Fibroblast of the aortic adventitia (primary cell): ENCODE measurements at places on chromosomes 3 and 15. TPM values are rescaled to one million over a fixed set of nuclear protein-coding genes. Genes with fewer than 3 reads are reported as not detected.

GOLGA8Q gene
- 1.1 TPM in 1 of 2 replicates, not detected in the other for total RNA-seq

PRICKLE2 gene
- total RNA-seq: 22.0 and 45.1 TPM in 2 replicates

TM4SF4 gene
- 0.45 TPM in 1 of 2 replicates, not detected in the other for total RNA-seq

DNA sequence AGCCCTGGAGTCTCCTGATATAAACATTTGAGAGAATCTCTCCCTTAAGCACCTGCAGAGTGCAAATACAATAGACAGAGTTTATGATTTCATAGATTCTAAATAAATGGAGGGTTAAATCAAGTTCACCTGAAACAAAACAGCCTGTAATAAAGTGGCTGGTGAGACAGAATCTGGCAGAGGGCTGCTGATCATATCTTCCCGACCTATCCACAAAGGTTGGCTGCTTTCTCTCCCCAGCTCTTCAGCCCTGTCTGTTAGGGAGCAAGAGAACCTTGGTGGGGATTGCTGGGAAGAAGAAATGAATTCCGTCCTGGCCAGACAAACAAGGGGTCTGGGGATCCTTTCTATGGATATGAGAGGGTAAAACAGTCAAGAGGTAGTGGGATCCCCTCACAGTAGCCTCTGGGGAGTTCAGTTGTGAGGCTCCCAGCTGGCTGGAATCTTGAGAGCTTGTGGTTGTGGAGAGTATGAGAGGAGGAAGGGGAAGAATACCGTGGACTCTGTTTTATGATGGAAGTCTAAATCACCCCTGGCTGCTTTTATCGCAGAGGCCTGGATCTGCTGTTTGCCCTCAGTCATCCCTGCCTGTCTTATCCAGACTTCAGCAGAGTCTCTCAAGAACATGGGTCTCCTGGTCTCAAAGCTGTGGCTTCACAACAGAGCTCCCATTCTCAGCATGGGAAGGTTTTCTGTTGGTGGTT, 451.3 kb downstream of the NTRK3 start:
- no peak for DNase-seq

- no peak for DNase-seq
These were observed 51.1 kb downstream of the TFG start for GRCh38 chr3:100760377-100760776.
